Memory B cell (primary cell): ENCODE measurements at places on chromosomes 2 and 18.

DNA sequence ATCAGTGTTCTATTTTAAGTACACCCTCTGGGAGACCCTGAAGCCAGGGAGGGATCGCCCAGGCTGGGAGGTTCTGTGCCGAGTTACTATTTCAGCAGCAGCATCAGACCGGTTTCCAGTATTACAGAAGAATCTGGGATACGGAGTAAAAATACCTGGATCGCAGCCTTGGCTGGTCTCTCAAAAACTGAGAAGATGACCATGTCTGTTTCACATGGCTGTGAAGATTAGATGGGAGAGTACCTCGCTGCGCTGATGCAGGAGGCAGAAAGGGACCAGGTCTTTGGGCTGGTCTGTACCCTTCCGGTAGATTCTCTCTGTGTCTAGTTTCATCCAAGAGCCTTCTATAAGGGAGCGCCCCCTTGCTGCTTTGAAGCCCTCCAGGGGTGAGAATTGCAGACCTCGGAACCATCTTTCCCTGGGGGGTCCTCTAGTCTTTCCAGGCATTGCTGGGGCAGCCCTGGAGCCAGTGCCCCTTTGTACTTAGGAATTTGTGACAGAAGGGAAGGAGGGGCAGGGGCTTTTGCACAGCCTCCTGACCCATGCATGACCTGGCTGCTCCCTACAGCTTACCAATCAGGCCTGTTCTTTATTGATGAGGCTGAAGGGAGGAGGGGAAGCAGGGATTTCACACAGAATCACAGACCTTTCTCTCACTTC lies 56.3 kb upstream of the MAPRE3 start:
- DNase-seq, result no peak

- DNase-seq, result no peak
These were observed 60.0 kb upstream of the TEX51 start for GRCh38 chr2:126838716-126838985.

DNA sequence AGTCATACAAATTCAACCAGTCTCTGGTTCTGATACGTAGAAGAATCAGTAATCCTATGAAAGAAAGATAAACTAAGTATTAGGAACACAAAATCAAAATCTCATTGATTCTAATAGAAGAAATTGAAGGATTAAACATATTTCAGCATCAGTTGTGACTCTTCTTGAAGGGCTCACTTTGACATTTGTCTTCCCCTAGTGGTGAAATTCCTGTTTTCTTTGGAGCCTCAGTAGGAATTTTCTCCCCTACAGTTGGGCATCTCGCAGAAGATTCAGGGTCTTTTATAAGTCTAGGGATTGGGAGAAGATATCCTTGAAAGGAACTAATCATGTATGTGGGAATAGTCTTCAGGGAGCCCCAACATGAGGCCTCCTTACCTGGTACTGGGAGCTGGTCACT lies 2.8 kb upstream of the CRYGB start:
- no peak for DNase-seq

- no peak for DNase-seq
These were observed 178.0 kb downstream of the UBE2E3 start for GRCh38 chr2:181158427-181158826.
